ENCODE measurements at places on chromosomes 1 and 21.

DNA sequence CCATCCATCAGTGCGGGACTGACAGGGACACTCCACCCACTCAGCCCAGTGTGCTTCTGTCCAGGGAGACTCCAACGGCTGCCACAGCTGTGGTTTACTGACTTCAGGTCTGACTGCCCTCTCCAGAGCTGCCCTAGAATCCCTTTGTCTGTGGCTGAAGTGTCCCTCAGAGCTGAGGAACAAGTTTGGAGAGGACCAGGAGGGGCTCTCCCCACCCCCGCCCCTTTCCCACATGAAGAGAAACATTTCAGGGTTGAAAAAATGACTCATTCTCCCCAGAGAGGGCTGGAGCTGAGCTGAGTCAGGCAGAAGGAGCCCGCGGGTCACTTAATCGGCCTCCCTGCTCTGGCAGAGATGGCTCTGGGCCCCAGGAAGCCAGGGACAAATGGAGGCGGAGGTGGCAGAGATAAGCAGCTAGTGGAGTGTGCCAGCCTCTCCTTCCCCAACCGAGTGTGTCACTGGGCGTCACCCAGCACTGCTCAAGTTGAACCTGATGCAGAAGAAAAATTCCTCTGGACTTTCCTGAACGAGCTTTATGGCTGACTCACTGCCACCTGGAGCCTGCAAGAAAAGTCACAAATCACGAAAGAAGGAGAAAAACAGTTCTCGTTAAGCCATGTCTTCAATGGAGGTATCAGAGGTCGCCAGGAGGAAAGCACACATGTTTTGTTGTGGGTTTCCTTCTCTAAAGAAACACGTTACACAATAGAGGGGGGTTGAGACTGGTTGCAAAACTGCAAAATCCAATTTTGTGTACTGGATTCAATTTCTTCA is 34.3 kb upstream of the ECE1 start:
- peak; percentile 65 for DNase-seq

DNA sequence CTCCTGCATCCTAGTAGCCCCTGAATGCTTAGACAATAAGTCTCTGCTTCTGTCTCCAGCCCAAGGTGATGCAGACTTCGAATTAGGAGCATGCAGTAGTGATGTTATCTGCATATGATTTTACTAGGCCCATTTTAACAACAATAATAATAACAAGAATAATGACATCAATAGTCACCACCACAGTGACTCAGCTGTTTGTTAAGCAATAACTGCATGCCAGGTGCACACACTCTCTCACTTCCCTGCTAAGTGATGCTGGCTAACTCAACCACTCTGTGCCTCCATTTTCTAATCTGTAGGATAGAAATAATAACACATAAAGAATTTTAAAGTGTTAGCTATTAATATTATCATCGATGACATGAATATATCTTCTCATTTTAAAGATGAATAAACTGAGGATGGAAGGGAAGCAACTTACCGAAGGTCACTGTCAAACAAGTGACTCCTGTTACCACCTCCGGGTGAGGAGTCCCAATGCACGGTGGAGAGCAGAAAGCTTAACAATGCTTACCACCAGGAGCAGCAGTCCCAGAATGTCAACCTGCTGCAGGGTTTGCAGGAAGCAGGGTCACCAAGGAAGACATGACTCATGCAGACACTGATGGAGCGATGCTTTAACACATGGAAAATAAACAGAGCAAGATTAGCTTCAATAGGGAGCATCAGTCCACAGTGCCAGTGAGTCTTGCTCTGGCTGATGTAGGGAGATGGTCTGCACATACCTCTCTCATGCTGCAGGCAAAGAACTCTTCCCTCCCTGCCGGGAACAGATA is 290.2 kb downstream of the SPATA17 start:
- no peak for DNase-seq

GRCh38 chr1:28889357-28889756 is 25.0 kb upstream of the EPB41 start:
- no peak for DNase-seq

DNA sequence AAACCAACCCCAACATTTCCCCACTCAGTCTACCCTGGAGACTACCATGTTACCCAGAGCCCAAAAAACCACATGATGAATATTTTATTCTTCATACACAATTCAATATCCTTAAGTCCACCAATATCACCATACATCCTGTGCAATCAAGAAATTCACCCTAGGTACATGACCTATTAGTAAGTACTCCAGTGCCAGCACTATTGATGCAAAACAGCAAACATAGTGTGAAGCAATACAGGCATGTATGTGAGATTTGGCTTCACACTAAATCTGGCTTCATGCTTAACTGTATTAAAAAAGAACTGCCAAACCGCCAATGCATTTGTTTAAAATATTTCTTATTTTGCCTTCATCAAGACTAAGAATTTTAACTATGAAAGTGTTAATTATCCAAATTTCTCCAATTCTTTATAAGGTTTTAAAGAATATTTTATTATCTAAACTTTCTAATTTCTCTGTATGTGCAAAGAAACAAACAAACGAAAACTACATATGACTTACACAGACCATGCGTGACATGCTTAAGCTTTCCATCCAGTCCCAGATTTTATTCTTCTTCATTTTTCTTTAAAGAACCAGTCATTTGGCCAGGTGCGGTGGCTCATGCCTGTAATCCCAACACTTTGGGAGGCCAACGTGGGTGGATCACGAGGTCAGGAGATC is 22.4 kb upstream of the TMEM125 start:
- DNase-seq = no peak
